ENCODE measurements at places on chromosomes 11 and 22.
A peak's percentile ranks its signal among the peaks of the same experiment; 100 is the strongest.

GRCh38 chr11:68979931-68980775 lies 633 bp downstream of the MRGPRD start:
- DNase-seq: no peak

DNA sequence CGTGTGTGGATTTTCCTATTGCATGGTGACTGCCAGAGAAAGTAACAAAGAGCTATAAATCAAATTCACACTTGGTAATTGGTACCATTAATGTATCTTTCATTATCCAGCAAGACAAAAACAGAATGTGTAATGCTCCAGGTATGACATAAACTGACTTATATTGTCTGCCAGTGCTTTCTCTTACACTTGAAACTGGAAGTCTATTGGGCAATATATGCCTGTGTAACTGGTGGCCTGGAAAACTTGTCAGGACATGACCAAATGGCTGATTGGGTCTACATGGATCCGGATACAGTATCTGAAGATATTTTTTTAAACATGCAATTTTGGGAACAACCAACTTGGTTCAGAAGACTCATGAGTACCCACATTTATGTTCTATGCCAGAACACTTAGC lies 174.6 kb upstream of the ARHGAP42 start:
- DNase-seq: no peak

- no peak for DNase-seq
These were observed 6.2 kb downstream of the SMTNL1 start for GRCh38 chr11:57543593-57543992.

GRCh38 chr11:17986007-17986710 lies 26.7 kb downstream of the SERGEF start:
- DNase-seq: no peak

- DNase-seq: no peak
These were observed 555.9 kb downstream of the INSC start for GRCh38 chr11:15670520-15671070.

GRCh38 chr11:47967577-47968525 lies 12.5 kb upstream of the PTPRJ start:
- DNase-seq: no peak

- DNase-seq: no peak
These were observed 22.8 kb downstream of the RHBDD3 start for GRCh38 chr22:29244785-29245625.

DNA sequence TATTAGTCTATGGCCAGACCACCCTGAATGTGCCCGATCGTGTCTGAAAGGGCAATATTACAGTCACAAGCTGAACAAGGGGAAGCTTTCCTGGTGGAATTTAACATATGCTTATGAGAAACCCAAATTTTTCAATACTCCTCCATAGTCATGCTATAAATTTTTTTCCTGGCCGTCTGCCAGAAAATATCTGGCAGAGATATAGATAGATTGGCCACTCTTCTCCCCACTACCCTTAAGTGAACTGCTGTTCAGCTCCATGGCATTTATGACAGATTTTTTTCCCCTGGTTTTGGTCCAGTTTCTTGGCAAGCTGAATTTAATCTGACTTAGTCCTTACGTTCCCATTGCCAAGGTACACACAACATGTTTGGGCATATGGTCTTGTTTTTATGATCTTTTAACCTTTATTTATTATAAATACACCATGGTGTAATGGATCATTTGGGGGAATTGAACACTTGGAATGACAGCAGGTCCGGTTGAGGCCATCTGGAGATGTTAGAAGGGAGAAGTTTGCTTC lies 328.5 kb downstream of the CNTN5 start:
- no peak for DNase-seq

DNA sequence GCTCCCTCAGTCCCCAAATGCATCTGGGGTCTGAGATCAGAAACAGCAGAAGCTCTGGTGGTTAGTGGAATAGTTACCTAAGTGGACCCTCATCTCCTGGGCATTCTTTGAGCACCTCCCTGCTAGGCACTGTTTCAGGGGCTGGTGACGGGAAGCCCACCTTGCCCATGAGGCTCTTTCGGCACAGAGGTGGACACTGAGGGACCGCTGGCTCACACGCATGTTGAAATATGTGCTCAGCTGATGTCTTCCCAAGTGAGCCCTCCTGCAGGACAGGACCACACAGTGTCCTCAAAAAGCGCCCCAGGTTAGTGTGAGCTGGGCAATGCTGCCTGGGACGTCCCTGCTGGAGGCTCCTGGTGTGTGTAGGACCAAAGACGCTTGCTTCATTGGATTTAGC lies 1379.9 kb downstream of the TBC1D22A start:
- no peak for DNase-seq

DNA sequence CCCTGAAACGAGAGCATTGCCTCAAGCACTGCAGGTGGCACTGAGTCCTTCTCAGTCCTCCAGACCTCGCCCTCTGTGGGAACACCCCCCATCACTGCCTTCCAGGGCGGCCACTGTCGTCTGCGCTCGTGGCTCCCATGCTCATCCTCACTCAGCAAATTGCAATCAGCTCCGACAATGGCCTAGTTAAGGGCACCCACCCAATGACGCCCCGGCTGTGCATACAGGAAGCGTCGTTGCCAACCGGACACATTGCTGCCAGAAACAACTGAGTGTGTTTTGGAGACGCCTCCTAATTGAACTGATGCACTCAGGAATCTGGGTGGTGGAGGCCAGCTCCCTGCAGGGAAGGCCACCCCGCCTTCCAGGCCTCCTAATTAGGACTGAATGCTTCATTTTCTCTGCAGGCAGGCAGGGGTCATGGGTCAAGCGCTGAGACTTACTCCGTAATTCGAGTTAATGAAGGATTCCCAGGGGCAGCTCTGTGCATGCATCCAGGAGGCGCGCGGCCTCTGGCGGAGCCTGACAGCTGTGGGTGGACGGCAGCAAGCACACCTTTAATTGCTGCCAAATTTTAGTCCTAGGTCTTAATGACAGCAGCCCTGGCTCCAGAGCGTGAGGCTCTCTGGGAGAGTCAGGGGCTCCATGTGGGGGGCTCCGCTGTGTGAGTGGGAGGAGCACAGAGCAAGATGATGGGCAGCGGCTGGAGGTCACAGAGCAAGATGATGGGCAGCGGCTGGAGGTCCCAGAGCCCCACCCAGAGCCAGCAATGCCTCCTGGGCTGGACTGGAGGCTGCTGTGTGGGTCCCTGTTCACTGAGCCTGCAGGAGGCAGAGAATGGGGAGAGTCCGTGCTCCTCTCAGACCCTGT lies 199.0 kb downstream of the BRD1 start:
- DNase-seq: no peak

GRCh38 chr11:126843096-126843495 lies 157.5 kb downstream of the KIRREL3 start:
- no peak for DNase-seq

GRCh38 chr11:76666408-76666807 lies 4.1 kb downstream of the LRRC32 start:
- no peak for DNase-seq

DNA sequence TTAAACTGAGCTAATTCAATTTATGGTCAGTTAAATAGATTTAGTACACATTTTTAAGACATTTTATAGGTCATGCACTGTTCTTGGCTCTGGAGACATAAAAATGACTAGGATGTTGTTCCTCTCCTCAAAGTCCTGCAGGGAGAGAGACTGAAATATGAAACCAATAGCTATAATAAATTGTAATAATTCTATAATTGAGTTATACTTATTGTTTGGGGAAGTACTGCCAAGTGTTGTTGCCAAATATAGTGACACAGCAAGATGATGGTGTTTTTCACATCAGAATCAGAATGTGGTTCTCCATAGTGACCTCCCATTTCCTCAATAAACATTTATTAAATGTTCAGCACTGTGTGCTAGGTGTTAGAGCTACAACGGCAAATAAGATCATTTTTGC lies 470.6 kb downstream of the NTM start:
- DNase-seq: no peak

DNA sequence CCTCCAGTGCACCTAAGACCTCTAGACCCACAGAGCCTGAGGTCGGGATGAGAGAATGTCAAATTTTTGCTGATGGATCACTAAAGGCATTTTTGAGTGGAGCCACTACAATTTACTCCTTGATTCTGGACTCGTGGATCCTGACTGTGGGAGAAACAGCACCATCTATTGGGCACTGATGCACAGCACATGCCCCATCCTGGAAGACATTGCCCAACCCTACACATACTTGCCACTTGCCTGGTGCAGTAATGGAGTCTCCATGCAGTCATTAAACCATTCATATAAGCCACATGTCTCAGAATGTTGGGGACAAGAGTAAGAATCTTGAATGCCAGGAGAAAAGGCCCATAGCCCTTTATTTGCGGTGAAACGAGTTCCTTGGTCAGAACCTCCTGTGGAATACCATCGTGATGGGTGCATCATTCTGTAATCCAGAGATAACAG lies 103.9 kb downstream of the GGTLC2 start:
- DNase-seq: peak; percentile 54
